Fibroblast of skin of back (primary cell): ENCODE measurements at places on chromosomes 2 and 18.

GRCh38 chr2:127664065-127664894 lies 11.1 kb downstream of the LIMS2 start:
- no peak for DNase-seq

DNA sequence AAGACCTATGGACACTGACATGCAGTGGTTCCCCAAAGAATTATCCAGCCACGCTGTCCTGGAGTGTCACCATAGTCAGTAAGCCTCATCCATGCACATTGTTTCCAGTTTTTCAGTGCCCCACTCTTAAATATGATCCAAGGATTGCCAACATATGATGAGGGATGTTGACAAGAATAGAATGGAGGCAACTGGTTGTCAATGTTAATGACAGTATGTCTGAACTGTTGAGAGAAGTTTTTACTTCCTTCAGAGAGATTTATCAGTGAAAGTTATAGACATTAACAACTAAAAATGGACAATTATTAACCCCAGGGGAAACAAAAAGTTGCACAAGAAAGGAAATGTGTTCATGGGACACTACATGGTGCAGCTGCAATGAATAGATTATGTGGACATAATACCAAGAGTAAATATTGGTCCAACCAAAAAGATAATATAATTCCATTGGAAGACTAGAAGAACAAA lies 69.9 kb downstream of the CYP26B1 start:
- DNase-seq = no peak

- no peak for DNase-seq
Observed at GRCh38 chr2:173990245-173990644, 25.1 kb upstream of the SP3 start.

- peak; percentile 46 for DNase-seq
Observed at GRCh38 chr2:239991689-239992314, 33.3 kb downstream of the NDUFA10 start.

- peak; percentile 94 for DNase-seq
Observed at GRCh38 chr2:40281021-40281940, 170.6 kb downstream of the SLC8A1 start.

DNA sequence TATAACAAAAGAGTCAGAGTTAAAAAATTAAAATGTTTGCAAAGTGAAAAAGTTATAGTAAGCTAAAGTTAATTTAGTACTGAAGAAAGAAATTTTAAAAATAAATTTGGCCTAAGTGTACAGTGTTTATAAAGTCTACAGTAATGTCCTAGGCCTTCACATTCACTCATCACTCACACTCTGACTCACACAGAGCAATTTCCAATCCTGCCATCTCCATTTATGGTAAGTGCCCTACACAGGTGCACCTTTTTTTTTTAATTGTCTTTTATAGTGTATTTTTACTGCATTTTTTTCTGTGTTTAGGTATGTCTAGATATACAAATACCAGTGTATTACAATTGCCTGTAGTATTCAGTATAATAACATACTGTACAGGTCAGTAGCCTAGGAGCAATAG lies 562.9 kb downstream of the PIK3C3 start:
- DNase-seq = peak; percentile 41

GRCh38 chr2:8628866-8629209 lies 53.0 kb upstream of the ID2 start:
- DNase-seq = no peak

DNA sequence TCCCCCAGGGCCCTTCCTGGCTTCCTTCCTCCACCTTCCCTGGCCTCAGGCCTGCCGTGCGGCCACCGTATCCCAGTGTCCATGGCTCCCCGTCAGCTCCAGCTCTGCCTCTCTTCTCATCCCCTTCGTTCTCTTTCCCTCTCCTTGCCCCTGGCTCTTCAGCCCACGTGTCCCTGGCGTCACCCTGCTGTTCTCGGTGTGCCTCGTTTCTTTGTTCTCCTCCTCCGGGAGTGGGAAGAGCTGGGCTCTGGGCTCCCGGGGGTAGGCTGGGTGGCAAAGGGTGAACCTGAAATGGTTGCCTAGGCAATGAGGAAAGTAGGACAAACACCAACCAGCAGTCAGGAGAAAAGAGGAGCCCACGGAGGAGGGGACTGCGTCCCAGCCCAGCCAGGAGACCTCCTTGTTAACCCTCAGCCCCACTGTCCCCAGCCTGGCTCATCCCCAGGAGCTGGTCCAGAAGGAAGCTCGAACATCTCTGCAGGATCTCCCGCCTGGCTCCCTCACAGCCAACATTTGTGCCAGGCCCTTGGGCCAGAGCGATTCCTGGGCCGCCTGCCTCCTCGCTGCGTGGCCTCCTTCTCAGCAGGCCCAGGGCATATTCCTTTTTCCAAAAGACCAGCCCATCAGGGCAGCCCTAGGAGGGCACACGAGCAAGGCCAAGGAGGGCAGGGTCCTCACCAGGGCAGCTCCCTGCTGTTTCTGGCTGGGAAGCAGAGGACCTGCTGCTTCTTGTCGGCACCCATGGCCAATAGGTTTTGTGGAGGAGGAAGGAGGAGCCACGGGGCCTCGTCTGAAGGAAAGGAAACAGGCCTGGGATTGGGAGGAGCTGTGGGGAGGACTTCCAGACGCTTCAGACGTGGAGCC lies 30.9 kb upstream of the DNMT3A start:
- no peak for DNase-seq

DNA sequence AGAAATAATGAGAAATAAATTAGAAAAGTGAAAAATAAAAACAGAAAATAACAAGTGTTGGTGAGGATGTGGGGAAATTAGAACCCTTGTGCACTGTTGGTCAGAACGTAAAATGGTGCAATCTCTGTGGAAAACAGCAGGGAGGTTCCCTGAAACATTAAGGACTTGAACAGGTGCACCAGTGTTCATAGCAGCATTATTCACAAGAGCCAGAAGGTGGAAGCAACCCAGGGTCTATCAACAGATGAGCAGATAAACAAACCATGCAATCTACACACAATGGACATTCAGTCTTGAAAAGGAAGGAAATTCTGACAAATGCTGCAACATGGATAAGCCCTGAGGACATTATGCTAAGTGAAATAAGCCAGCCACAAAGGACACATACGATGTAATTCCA lies 58.2 kb upstream of the TFCP2L1 start:
- no peak for DNase-seq

DNA sequence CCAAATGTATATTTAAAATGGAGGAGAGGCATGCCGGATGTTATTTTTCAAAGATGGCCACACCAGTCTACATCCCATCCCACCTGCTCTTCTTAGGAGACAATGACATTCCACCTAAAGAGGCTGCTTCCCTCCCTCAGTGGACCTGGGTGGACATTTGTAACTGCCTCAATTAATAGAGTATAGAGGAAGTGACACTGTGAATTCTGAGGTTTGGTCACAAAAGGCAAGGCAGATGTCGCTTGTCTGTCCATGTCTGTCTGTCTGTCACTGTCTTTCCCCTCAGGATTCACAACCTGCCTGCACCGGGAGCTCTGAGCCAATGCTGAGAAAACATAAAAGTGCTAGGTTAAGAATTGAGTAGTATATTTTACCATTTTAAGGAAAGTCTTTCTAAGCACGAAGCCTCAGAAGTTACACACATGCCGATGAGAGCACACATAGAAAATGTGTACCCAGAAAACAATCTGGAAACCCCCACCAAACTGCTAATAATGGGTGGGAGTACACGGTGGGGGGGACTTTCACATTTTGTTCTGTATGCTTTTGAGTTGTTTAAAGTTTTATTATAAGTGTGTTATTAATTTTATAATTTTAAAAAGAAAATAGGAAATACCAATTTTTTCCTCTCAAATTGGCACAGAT lies 21.0 kb downstream of the MIB1 start:
- no peak for DNase-seq

- no peak for DNase-seq
Observed at GRCh38 chr2:240462073-240462706, 26.7 kb downstream of the GPC1 start.

DNA sequence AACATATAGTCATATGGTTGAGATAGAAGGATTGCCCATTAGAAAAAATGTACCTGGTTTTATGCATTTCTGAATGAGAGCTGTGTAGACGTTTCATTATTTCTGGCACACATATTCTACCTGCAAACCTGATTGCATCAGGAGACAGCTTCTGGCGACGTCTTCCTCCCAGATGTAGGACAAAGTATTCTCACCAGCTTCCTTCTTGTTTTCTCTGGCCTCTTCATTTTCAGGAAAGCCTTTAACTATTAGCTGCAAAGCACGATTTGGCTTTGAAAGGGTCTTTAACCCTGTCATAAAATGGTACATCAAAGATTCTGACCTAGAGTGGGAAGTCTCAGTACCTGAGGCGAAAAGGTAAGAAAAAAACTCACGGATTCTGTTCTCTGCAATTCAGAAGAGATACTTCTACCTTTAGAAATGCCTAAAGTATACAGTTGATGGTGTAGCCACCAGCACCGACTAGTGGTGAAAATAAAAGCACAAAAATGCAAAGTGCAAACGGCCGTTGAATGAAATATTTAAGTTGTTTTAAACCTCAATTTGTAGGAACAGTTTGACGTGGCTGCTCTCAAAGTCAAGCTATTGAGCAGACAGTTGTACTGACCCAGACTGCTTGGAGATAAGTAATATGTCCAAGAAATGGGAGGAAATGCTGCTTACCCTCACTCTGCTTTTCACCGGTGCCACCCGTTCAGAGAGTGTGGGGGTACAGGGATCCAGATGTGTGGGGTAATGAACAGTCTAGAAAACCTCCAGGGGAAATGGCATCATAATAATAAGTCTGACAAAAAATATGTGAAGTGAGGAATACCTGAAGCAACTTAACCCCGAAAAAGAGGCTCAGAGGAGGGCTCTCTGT lies 20.2 kb downstream of the IL18RAP start:
- peak; percentile 35 for DNase-seq
